ENCODE measurements at places on chromosomes 3 and 15.

- peak; percentile 39 for DNase-seq
Observed at GRCh38 chr3:188749010-188749617, 422.7 kb upstream of the TPRG1 start.

GRCh38 chr3:163384383-163384782 is 1693.9 kb downstream of the SI start:
- no peak for DNase-seq

DNA sequence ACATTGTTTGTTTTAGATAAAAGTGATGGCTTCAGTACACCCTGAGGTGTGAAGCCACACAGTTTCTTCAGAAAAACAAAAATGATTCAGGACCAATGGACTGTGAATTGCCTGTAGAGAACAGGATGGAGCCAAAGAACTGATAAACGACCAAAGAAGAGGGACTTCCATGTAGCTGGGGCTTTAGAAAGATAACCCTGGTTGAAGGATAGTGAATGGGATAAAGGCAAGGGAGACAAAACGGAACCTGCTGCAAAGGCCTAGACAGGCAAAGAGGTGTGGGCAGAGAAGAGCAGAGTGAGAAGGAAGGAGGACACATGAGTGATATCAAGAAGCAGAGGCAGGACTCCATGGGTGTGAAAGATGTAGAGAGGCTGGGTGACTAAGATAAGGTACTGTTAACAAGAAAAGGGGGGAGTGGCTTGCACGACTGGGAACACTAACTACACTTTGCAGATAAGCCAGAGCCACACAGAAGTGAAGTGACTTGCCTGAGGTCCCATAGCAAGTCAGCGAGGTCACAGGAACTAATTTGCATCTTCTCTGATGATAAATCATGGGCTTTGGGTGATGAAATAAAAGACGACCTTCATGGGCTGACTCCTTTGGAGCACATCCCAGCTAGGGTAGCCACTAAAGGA is 44.3 kb downstream of the RAB6B start:
- DNase-seq: no peak

DNA sequence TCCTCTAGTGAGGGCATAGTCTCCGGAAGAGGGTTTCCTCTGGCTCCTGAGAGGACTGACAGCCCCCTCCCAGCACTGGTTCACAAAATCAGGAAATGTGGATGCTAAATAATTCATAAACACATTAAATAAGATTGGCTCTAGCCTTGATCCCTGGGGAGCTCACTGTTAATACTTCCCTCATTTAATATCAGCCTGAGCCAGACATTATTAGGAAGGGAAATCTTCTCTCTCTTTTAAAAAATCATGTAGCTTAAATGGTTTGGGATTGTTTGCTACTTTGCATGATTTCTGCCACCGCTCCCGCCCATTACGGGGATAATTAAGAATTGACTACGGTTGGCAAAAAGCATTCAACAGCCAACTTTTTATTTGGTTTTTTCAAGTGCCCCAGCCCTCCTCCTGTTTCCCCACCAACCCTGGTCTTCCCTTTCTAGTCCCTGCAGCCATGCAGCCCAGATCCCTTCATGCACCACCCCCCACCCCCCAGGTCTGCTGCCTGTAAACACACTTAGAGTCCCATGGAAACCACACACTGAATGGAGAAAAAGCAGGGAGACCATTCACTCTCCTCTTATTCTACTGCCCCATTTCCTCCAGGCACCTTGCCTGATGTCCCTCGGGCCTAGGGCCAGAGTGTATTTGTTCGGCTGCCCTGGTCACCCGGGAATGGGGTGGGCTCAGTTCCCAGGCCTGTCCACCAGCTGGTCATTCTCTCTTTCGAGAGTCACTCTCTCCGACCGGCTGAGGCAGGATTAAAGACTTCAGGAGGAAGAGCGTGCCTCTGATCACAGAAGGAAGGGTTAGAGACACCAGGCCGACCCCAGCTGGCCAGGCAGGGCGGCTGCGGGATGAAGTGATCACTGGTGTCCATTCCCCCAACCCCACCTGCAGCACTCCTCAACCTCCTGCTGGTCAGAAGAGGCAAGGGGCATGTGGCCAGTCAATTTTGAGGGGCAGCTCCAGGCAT is 45.1 kb downstream of the SEMA5B start:
- DNase-seq: no peak

GRCh38 chr15:90159213-90159612 is 41.9 kb upstream of the SEMA4B start:
- DNase-seq: no peak

DNA sequence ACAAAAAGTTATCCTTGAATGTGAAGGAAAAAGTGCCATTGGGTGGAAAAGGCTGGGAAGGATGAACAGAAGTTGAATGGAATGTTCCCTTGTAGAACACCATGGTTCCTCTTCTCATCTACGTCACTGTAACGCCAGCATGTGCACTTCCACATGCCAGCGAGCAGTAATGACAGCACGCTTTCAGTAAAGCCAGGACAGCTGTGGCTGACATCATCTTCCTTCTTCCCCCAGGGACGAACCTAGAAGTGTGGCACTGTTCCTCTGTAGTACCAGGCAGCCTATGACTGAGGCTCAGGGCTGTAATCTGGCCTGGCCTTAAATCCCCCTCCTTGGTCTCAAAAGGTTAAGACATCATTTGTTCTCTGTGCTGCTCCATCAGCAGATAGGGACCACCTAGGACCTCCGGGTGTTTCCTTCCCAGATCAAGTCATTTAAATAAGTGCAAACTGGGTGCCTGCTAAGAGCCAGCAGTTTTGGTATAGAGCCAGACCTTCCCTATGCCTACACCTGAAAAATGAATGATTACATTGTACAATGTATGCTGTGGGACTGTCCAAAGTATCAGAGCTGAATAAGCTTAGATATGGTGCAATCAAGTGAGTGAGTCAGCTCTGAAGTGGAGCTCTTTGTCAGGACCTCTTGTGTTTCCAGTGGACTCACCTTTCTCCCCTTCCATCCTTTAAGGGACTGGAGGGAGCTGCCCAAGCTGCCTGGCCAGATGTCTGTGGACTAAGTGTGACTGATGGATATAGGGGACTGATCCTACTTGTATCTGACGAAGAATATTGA is 5.6 kb upstream of the SRPRB start:
- DNase-seq: no peak

GRCh38 chr3:50445919-50446318 is 57.5 kb downstream of the CACNA2D2 start:
- no peak for DNase-seq

- peak; percentile 71 for DNase-seq
Observed at GRCh38 chr3:129892857-129893580, 492 bp downstream of the TMCC1 start.

DNA sequence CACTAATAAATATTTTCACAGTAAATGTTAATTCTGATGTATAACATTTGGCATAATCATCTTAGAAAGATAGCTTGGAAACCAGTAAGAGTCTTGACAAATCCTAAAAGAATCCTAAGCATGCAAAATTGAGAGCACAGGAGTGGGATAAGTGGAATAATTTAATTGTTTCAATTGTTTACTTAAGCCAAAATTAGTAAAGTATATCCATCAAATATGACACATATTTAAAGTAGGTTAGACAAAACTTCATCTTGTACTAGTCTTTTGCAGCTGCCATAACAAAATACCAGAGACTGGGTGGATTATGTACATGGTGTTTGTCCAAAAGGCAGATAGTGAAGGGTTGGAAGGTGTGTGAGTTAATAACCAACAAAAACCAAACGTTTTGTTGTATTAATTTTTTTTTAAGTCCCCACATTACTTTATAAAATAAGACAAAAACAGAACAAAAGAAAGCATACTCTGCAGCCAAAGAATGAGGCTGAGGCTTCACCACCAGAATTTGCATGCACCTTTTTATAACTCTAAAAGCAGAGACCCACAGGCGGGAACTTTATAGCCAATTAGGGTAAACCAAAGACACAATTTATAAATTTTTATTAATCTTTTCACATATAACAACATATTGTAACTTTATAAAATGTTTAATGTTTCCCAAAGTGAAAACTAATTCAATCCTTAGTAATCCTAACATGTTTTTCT is 41.9 kb upstream of the CD200R1L start:
- no peak for DNase-seq

- no peak for DNase-seq
Observed at GRCh38 chr15:65287520-65287855, 805 bp upstream of the PARP16 start.

GRCh38 chr3:147616998-147617619 is 207.9 kb downstream of the ZIC1 start:
- DNase-seq: no peak

- no peak for DNase-seq
Observed at GRCh38 chr3:190089711-190090110, 31.0 kb downstream of the P3H2 start.

DNA sequence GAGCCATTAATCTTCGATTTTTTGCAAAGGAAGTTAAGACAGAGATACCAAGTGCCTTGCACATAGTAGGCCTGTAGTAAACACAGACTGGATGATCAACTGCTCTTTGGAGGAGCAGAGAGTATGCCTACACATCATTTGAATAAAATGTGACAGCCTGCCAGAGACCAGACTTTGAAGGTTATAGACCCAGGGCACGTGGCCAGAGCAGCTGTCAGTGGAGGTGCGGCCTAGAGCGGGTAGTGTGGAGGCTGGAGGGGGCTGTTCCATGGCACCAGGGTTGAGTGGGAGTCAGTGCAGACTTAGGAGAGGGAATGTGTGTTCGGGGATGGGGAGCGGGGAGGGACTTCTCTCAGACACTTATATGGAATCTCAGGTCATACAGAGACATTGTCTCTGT is 80.8 kb downstream of the SMAD3 start:
- no peak for DNase-seq

DNA sequence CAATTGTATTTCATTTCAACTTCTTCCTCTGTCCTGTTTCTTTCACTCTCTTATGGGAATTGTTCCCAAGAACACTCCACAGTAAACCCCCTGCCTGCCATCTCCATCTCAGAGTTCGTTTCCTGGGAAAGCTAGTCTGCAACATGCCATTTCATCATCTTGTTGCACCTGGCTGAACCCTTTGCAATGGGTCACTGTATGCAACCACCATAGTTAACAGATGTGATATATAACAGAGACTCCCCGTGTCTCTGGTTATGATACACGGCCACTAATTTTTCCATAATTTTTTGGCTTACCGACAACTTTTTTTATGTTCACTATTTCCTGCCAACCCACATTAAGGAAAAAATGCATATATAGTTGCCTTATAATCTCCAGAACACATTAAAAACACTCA is 95.5 kb downstream of the CHST2 start:
- no peak for DNase-seq

DNA sequence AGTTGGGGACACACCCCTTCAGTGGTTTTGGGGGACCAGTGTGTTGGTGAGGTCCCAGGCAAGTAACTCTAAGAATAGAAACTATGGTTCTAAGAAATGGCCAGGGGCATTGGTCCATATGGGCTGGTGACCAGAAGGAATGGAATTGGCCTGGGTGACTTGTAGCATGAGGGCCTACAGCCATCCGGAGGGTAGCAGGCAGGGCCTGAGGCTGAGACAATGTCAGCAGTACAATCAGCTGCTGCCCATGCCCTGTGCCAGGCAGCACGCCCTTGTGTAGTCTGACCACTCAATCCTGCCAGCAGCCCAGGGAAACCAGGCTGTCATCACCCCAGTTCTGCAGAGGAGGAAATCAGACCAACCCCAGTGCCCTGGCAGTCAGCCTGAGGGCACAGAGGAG is 100.6 kb downstream of the DNAJB8 start:
- no peak for DNase-seq

GRCh38 chr15:38084289-38084688 is 149.8 kb downstream of the TMCO5A start:
- no peak for DNase-seq

- no peak for DNase-seq
Observed at GRCh38 chr3:101484805-101485620, 28.0 kb downstream of the SENP7 start.

- no peak for DNase-seq
Observed at GRCh38 chr3:191324936-191325335, 4.3 kb upstream of the CCDC50 start.

DNA sequence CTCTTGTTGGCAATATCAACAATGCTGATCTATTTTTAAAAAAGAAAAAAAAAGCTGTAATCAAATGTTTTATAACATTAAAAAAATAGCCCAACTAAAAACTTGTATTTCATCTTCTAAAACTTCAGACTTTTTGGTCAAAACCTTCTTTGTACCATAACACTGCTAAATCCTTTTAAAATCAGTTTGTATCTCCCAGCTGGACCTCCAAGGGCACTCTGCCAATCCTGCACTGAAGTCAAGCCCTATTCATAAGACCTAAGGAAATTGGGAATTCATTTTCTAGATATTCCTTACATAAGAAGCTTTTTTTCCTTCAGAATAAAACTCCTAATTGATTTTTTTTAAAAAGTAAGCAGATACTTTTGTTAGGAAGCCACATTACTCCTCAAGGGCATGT is 38.2 kb upstream of the HCLS1 start:
- no peak for DNase-seq

DNA sequence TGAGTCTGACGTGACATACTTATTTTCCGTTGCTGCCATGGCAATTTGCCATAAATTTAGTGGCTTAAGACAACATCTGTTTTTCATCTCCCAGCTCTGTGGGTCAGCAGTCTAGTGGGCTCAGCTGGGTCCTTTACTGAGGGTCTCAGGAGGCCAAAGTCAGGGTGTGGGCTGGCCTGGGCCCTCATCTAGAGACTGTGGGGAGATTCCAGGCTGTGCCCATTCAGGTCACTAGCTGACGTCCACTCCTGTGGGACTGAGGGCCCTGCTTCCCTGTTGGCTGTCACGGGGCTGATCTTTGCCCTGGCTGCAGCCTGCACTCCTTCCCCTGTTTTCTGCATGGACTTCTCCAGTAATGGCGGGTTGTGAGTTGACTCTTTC is 19.1 kb downstream of the FGD5 start:
- DNase-seq: no peak

- DNase-seq: no peak
Observed at GRCh38 chr3:188916934-188917401, 254.8 kb upstream of the TPRG1 start.

DNA sequence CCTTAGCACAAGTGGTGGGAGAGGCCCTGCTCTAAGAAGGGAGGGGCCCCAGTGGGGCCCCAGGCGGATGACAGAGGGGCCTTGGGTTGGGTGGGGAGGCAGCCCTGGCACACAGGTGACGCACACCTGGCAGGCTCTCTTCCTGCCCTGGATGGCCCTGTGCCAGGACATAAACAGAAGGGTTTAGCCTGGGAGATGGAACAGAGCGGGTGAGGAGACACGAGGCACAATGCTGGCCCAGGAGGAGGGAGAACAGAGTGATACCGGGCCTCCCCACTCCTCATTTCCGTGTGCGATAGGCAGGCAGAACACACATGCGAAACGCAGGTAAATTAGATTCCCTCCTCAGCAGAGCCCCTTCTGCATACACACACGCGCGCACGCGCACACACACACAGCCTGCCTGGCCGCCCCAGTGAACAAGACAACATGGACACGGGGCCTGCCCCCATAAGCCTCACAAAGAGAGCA is 39.8 kb downstream of the IDH2 start:
- DNase-seq: no peak

GRCh38 chr3:189914799-189915198 is 205.9 kb downstream of the P3H2 start:
- no peak for DNase-seq

- no peak for DNase-seq
Observed at GRCh38 chr15:52960283-52960682, 170.1 kb upstream of the ONECUT1 start.

GRCh38 chr3:72496051-72496670 is 352.1 kb downstream of the SHQ1 start:
- no peak for DNase-seq

All from activated naive CD8-positive, alpha-beta T cell treated with anti-CD3 and anti-CD28 coated beads, Interleukin-2, amount 50 U/mL, for 24 hours (primary cell).